ENCODE measurements at places on chromosomes 13 and 19.

DNA sequence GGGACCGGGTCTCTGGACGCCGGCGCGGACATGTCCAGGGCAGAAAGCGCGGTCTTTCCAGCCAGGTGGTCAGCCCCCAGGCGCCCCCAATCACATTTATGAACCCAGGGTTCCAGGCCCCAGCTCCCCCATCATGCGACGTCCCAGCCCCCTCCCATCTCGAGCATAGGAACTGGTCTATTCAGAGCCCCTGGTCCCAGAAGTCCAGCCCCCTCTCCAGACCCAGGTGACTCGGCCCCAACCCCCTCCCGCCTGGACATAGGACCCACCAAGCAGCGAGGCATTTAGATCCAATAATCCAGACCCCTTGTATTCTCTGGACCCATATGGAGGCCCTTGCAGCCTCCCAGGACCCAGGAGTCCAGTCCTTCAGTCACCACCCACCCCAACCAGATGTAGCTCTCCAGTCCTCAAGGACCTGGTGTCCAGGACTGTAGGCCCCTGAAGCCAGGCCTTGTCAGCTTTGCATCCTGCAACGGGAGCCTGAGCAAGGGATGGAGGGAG is 501 bp downstream of the APLP1 start:
- no peak for DNase-seq
- H3K4me3 ChIP-seq, result peak overlapping the region; percentile 71
- H3K27me3 ChIP-seq, result peaks cover 35% of the 10 kb centered on the region
- H3K27ac ChIP-seq, result no peak overlapping the region

GRCh38 chr13:86020351-86021002 is 221.3 kb upstream of the SLITRK6 start:
- no peaks in the 10 kb centered on the region for H3K27me3 ChIP-seq
- H3K27ac ChIP-seq, result no peak overlapping the region
- H3K4me1 ChIP-seq, result no peaks in the 10 kb centered on the region
- DNase-seq, result no peak

- DNase-seq, result peak; percentile 37
- peaks cover 19% of the 10 kb centered on the region for H3K27me3 ChIP-seq
- H3K27ac ChIP-seq, result peak overlapping the region; percentile 22
- peaks cover 53% of the 10 kb centered on the region for H3K36me3 ChIP-seq
- H3K4me1 ChIP-seq, result peaks cover 27% of the 10 kb centered on the region
Observed at GRCh38 chr13:98450539-98451111, 126.3 kb downstream of the STK24 start.

DNA sequence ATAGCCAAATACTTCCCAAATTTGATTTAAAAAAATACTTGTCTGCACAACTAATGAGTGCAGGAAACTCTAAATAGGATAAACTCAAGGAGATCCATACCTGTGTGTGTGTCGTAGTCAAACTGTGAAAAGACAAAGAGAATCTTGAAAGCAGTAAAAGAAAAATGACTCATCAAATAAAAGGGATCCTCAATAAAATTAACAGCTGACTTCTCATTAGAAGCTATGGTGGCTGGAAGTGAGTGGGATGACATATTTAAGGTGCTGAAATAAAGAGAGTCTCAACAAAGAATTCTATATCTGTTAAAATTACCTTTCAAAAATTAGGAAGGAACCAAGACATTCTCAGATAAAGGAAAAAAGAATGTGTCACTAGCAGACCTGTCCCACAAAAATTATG is 13.7 kb downstream of the RNASEH2B start:
- peaks cover 9% of the 10 kb centered on the region for H3K36me3 ChIP-seq
- H3K27ac ChIP-seq, result no peak overlapping the region
- no peak overlapping the region for H3K4me3 ChIP-seq
- no peak for DNase-seq
- H3K27me3 ChIP-seq, result no peaks in the 10 kb centered on the region
- no peaks in the 10 kb centered on the region for H3K4me1 ChIP-seq

GRCh38 chr19:56299688-56300087 is 15.0 kb downstream of the ZSCAN5A start:
- no peak overlapping the region for H3K27ac ChIP-seq
- H3K36me3 ChIP-seq, result peaks cover 42% of the 10 kb centered on the region
- peaks cover 1% of the 10 kb centered on the region for H3K27me3 ChIP-seq
- peaks cover 2% of the 10 kb centered on the region for H3K4me1 ChIP-seq

DNA sequence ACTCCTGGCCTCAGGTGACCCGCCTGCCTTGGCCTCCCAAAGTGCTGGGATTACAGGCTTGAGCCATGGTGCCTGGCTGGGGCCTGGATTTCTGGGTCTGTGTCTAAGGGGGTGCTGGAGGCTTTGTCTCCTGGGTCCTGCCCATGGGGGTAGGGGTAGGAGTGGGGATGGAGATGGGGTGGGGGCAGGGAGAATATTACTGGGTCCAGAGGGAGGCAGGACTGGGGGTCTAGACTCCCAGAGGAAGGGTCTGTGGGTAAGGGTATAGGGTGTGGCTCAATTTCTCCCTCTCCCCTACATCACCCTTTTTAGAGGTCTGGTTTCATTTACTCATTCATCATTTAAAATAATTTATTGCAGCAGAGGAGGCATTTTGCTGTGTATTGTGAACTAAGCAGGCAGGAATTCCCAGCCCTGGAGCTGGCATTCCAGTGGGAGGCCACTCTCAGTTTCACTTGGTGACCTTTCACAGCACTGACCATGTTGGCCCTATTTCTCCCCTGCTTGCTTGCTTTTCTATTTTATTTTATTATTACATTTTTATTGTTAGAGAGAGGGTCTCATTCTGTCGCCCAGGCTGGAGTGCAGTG is 810 bp upstream of the NFKBID start:
- H3K4me3 ChIP-seq, result peak overlapping the region; percentile 79
- peaks cover 19% of the 10 kb centered on the region for H3K4me1 ChIP-seq
- H3K36me3 ChIP-seq, result no peaks in the 10 kb centered on the region
- DNase-seq, result no peak

DNA sequence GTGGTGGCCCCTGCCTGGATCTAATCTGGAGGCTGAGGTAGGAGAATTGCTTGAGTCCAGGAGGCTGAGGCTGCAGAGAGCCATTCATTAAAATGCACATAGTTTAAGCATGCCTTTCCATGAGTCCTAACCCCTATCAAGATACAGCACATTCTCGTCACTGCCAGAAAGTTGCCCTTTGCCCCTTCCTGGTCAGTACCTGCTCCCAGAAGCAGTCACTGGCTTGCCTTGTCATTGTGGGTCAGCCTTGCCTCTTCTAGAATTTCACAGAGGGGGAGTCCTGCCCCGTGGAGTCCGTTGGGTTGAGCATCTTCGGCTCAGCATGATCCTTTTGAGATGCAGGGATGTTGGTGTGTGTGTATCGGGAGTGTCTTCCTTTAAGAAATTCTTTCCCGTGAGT is 10.8 kb downstream of the BICRA start:
- no peak for DNase-seq
- no peak overlapping the region for H3K4me3 ChIP-seq
- peaks cover 4% of the 10 kb centered on the region for H3K36me3 ChIP-seq
- H3K4me1 ChIP-seq, result peaks cover 40% of the 10 kb centered on the region
- H3K27ac ChIP-seq, result peak overlapping the region; percentile 61

- no peak overlapping the region for H3K27ac ChIP-seq
- peaks cover 11% of the 10 kb centered on the region for H3K27me3 ChIP-seq
- DNase-seq, result no peak
- H3K4me3 ChIP-seq, result no peak overlapping the region
- H3K4me1 ChIP-seq, result peaks cover 11% of the 10 kb centered on the region
Observed at GRCh38 chr13:25902891-25903341, 148.9 kb downstream of the SHISA2 start.
